ENCODE measurements at places on chromosomes 12 and 14. TPM values are rescaled to one million over a fixed set of nuclear protein-coding genes. Genes with fewer than 3 reads are reported as not detected.

- no peak for DNase-seq
These were observed 685 bp upstream of the MYL6B start for GRCh38 chr12:56151672-56152131.

GRCh38 chr14:105527381-105527825 lies 1.0 kb downstream of the TMEM121 start:
- DNase-seq = no peak

DNA sequence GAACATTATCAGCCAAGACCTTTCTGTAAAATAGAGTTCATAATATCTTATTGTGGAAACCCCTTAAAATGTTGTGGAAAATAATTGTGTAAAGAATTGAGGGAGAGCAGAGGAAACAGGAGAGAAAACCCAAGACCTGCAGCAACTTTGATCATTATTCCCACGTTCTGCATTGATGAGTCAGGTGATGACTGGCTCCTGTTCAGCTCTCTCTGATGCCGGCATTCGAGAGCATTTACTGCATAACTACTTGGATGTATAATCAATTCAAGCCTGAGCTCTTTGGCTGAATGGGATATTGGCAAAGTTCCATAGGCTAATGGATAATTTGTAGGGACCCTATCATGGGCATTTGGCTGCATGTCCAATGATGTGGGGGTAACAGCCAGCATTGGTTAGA lies 176.3 kb upstream of the ARID2 start:
- no peak for DNase-seq

Gene CPNE6
- not detected for total RNA-seq

All from neural crest cell (in vitro differentiated cells).